ENCODE measurements at places on chromosomes 2 and 18.
A peak's percentile ranks its signal among the peaks of the same experiment; 100 is the strongest.

DNA sequence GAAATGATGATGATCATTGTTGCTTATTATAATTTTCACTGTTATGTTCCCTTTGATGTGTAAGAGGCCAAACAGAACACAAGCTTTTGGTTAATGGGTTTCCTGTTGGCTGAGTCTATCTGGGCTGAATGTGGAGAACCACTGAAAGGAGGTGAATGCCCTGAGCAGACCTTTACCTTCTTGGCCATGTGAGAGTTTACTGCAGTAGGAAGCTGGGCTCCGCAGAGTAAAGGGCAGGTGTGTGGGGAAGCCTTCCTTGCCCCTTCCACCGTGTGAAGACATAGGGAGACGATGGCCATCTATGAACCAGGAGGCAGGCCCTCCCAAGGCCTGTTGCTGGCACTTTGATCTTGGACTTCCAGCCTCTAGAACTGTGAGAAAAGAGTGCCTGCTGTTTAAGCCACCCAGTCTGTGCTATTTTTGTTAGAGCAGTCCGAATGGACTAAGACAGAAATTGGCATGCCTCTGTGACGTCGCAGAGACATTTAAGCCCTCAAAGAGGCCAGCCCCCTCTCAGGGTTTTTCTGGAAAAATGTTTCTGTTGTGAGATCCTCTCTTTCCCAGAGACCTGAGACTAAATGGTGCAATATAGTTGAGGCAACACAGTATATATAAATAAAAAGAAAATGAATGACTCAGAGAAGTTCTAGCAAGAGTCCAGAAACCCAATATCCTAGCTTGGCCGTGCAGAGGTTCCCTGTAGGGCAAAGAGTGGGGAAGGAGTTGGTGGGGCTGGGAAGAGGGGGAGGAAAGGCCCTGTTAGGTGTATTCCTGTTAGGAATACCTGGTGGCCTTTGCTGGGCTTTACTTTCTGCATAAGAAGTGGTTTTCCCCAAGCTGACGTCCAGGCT lies 121.9 kb upstream of the LGALSL start:
- DNase-seq, result no peak

- peak; percentile 70 for DNase-seq
Observed at GRCh38 chr2:234203135-234203984, 152.9 kb downstream of the SPP2 start.

GRCh38 chr2:105578166-105578565 lies 166.5 kb upstream of the NCK2 start:
- DNase-seq, result no peak

DNA sequence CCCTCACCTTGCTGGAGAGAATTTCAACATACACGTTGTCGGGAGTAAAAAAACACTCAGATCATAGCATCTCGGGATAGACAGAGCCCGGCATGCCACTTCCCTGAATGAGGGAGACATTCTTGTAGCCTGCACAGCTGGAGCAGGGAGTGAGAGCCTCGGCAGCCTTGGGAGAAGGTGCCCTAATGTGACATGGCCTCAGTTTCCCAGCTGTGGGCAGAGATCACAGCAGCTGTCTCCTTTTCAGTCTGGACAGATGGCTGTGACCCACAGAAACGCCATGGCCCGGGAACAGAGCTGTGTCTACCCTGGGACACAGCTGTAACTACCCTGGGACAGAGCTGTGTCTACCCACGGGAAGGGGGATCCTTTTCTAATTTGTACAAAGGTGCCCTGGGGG lies 55.9 kb downstream of the HS1BP3 start:
- DNase-seq, result no peak

DNA sequence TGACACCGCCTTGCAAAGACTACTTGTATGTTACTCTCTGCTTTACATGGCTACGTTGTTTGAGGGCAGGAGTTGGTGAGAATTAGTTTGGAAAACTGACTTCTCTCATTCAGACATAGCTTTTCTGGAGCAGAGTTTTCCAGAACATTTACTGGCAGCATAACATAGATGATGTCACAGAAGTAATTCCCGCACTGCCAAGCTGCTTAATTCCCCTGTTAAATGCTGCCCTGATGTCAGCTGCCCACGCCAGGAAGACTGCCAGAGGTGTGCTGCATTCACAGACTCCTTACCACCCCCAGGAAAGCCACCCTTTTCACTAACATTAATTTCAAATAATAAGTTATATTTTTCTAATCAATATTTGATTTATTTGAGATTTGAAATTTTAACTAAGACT lies 24.7 kb upstream of the PTPN2 start:
- DNase-seq, result no peak

GRCh38 chr18:7413906-7414305 lies 153.2 kb upstream of the PTPRM start:
- DNase-seq, result no peak

GRCh38 chr2:96202152-96202854 lies 6.3 kb downstream of the STARD7 start:
- DNase-seq, result no peak

DNA sequence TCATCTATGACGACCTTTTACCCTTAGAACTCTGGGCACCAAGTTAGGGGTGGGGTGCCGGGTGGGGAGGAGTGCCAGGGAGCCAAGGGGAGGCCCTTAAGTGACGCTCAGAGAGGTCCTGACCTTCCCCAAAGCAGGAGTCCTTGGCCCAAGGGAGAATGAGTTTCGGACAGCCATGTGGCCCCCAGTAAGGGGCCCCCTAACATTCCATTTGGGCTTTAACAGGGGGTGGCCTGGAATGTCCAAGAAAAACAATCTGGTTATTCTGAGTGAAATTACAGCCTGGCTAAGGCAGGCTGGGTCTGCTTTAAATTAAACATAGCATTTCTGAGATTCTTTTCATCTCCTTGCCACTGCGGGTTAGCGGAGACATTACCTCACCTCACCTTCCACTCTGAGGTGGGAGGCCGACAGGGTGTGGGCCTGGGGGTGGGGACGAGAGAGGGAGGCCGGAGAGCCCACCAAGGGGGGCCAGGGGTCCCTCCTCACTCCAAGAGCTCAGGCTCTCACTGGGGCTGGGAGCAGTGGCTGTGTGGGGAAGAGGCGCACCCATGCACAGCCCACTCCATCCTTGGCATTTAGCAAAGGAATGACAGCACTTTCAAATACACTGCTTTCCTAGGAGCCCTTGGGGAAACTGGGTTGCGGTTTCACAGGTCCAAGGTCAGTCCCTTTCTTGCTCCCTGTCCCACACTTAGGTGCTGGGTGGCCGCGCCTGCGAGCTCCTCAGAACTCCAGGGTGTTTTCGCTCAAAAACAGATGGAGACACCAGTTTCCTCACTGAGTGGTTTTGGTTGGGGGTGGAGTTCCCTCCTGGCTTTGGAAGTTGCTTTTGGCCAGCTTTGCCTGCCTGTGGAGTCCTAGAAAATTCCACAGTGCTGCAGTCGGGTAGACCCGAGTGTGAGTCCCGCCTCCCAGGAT lies 107.4 kb downstream of the POLR1A start:
- no peak for DNase-seq

GRCh38 chr2:67259556-67260342 lies 137.4 kb upstream of the ETAA1 start:
- DNase-seq, result no peak

- DNase-seq, result peak; percentile 73
Observed at GRCh38 chr2:177172034-177172880, 40.3 kb upstream of the HNRNPA3 start.

Measured in HepG2 (cell line).